ENCODE measurements at places on chromosomes 6 and 20.
A peak's percentile ranks its signal among the peaks of the same experiment; 100 is the strongest.

GRCh38 chr6:125827788-125828320 lies 37.1 kb downstream of the NCOA7 start:
- no peak for DNase-seq

DNA sequence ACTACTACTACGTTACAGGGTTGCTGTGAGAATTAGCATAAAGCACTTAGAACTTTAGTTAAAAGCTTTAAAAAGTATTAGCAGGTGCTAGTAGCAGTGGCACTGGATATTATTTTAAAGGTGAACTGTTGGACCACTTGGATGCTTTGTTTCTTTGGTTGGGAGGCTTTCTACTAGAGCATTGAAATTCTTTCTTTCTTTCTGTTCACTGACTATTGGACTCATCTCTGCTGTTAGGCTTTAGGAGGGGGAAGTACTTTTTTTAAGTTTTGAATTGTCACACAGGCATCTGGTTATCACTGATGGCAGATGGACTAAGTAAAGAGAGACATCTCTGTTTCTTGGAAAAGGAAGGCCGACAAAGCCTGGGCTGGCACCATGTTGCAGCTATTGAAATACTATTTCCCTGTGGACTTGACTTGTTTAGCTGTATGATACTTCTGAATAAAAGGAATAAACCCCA lies 4.8 kb downstream of the TBPL1 start:
- DNase-seq, result no peak

GRCh38 chr6:88921734-88922133 lies 41.7 kb downstream of the RNGTT start:
- DNase-seq, result no peak

DNA sequence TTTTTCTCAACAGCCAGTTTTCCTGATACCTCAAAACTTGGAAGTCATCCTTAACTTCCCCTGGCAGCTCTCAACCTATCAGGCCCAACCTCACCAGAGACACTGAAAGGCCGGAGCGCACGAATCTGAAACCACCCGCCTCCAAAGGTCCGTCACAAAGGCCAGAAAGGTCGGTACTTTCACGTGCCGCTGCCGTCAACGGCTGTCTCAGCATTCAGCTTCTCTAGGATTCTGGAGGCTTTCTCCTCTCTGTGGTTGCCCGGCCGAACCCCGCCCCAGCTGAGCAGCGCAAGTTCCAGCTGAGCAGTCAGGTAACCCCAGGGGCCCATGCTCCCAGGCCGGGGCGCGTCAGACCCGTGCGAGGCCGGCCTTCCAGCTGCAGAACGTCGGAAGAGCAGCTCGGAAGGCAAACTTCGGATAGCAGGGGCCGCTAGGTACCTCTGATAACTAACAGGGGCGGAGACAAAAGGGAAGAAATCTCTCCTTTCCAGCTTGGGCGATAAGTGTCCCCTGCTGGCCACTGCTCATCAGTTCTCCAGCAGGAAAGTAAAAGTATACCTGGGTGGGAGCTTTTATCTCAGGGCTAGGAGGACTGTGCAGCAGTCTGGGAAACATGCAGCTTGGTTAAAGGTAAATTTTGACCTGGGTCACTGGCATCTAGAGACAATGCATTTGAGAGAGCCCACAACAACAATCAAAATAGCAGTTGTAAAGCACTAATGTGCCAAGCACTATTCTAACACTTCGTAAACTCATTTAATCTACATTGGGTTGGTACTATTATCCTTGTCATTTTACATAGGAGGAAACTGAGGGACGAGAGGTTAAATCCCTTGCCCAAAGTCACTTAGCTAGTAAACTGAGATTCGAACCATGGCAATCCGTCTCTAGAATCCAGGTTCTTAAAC lies 16.1 kb downstream of the ZSCAN12 start:
- peak; percentile 46 for DNase-seq

DNA sequence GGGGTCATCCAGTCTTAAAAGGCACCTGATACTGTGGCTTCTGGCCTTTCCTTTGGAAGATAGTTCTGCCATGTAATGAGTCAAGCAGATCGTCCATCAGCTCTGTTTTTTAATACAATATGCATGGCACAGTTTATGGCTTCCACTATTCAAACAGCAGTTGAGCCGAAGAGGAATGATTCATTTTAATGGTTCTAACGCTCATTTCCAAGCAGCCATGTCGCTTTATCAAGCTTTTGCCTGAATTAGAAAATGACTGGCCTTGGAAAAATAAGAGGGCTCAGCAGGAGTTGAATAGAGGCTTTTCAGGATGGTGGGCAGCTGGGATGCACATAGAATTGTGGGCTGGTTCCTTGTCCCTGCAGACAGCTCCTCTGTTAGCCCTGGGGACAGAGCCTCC lies 138.1 kb downstream of the SOBP start:
- no peak for DNase-seq

GRCh38 chr6:99745651-99746050 lies 139.0 kb downstream of the PRDM13 start:
- no peak for DNase-seq

DNA sequence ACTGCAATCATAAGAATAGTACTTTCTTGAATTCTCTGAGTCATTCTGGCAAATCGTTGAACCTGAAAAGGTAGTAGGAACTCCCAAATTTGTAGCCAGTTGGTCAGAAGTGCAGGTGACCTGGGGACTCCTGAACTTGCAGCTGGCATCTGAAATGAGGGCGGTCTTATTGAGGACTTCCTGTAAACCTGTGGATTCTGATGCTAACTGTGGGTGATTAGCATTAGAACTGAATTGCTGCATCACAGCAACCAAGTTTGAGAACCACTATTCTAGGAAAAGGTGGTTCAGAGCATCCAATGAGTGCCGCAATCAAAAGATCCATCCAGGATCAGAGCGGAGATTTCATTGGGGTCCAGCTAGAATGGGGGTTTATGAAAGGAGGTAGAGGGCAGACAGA lies 50.2 kb upstream of the UTRN start:
- no peak for DNase-seq

DNA sequence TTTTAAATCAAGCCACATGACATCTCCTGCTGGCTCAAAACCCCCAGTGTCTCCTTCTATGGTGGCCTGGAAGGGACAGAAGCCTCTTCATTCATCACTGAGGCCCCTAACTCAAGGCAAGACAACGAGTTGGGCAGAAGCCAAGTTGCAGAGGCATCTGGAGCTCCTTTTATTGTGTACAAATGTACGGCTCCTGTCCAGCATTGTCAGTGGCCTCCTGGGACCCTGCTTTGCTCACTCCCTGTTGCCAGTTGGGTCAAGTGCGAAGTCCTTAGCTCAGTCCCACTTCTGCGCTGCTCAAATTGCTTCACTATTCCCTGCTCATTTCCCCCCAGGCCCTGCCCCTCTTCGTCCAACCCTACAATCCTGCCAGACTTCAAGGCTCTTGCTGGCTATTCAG lies 181.2 kb upstream of the PMEPA1 start:
- DNase-seq, result no peak

DNA sequence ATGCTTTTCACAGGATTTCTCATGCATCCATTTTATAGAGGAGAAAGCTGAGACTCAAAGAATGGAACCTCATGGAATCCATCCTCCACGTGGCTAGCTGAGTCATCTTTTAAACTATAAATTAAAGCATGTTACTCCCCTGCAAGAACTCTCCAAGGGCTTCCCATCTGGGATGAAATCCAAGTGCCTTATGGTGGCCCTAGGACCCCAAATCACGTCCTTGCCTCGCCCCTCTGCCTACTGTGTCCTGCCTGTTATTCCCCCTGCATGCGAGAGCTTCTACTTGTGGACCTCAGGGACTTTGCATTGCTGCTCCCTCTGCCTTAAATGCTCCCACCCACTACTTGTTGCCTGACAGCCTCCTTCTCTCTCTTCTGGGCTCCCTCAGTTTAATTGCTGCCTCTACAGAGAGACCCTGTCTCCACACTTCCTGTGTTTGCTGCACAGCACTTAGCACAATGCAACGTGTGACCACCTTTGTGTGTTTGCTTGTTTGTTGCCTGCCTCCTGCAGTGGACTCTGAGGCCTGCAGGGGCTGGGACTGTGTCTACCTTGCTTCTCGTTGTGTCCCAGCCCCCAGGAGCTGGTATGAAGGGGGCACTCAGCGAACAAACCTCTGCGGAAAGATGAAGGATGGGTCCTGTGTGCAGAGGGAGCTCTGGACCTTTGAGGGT lies 39.4 kb downstream of the TOX2 start:
- no peak for DNase-seq

DNA sequence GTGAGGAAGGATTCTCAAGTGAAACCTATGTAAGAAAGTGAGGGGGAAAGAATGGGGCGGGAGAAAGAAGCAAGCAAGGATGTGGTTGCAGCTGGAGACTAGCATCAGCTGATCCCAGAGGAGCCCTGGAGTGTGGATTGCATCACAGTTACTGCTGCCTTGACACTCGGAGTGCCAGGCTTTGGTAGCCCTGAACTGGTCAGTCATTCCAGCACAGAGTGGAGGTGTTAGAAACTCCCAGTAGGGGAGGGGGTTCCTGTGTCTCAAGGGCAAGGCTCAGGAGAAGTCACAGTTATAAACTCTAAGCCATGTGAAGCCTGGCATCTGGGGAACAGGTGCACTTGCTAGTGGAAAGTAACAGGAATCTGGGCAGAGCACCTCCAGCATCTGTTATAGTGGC lies 23.5 kb downstream of the SNAP25 start:
- no peak for DNase-seq
